ENCODE measurements at places on chromosomes 13 and 19.

GRCh38 chr19:48991873-48992580, 1.1 kb downstream of the GYS1 start:
- DNase-seq = no peak

GRCh38 chr19:42552086-42553065, 24.1 kb upstream of the CEACAM1 start:
- no peak for DNase-seq

DNA sequence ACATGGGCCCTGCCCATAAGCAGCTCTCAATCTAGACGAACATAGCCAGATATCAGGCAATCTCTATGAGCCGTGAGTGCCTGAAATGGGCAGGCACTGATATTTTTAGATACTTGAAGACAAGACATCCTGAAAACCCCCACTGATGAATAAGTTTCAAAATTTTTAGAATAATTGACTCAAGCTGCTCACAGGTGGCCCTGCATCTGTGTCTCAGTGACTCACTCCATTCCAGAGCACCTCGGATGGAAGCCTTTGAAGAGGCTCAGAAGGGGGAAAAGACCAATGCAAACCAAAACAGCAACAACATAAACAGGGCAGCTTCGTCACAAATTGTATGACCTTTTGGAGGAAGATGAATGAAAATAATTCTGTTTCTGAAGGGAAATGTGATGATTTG, 42.8 kb upstream of the SLC46A3 start:
- no peak for DNase-seq

GRCh38 chr19:35155441-35155840, 906 bp downstream of the FXYD5 start:
- no peak for DNase-seq

DNA sequence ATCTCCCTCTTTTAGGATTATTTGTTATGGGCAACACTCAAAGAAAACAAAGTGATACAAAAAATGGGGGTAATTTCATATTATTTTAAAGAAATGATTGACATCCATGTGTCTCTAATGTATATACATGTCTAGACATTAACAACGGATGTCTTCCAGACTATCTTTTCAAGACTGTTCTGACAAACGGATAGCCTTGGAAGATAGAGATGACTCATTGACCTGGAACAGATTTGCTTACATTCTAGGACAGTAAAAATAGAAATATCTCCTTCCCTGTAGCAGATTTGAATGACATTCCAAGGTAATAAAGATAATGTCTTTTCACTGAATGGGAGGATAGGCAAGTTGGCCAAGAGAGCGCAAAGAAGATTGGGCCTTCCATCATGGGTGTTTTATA, 26.2 kb upstream of the SLITRK6 start:
- no peak for DNase-seq

GRCh38 chr19:48367855-48368254, 3.7 kb downstream of the SYNGR4 start:
- no peak for DNase-seq

DNA sequence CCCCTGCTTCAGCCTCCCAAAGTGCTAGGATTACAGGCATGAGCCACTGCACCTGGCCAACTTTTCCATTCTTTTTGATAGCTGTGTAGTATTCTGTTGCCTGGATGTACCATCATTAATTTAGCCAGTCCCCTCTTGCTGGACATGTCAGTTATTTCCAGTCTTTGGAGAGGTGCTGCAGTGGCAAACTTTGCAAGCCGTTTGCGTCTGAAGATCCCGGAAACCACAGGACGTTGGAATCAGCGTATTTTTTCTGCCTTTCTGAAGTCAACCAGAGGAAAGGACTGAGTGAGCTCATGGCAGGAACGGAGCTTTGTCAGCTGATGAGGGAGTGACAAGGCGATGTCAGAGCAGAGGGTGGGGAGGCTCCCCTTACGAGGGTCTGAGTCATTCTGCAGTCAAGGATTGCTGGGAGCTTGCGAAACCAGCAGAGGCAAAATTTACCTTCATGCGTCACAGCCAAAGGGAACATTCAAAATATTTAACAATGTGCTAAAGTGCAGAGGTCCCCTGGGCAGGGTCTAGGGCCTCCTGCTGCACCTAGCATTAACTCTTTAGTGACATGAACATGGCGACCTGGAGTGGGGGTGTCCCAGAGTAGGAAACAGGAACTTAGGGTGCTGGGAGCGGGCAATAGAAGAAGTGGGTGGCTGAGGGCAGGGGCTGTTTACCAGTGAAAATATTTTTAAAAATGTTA, 5.6 kb downstream of the C5AR1 start:
- no peak for DNase-seq

Data from left lung (tissue), 14 donors.